Right hindlimb (tissue), 1 donor: ENCODE measurements at places on chromosomes 5 and 9.
A peak's percentile ranks its signal among the peaks of the same experiment; 100 is the strongest.

GRCh38 chr5:73946919-73947602, 321.1 kb downstream of the ARHGEF28 start:
- DNase-seq = no peak

DNA sequence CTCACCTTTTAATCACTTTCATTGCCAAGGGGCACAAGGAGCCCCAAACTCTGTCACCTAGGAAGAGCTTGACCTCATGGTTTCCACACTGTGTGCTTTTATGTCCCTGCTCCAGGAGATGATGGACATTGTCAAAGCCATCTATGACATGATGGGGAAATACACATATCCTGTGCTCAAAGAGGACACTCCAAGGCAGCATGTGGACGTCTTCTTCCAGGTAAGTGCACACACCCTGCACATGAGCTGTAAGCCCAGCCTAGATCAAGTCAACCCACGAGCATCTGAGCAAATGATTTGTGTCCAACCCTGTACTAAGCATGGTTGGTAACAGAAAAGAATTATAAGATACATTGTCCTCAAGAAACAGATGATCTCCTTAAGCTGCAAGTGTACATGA, 50.8 kb upstream of the GABRP start:
- no peak for DNase-seq

- DNase-seq = no peak
Observed at GRCh38 chr9:121892706-121893105, 200.4 kb downstream of the TTLL11 start.

DNA sequence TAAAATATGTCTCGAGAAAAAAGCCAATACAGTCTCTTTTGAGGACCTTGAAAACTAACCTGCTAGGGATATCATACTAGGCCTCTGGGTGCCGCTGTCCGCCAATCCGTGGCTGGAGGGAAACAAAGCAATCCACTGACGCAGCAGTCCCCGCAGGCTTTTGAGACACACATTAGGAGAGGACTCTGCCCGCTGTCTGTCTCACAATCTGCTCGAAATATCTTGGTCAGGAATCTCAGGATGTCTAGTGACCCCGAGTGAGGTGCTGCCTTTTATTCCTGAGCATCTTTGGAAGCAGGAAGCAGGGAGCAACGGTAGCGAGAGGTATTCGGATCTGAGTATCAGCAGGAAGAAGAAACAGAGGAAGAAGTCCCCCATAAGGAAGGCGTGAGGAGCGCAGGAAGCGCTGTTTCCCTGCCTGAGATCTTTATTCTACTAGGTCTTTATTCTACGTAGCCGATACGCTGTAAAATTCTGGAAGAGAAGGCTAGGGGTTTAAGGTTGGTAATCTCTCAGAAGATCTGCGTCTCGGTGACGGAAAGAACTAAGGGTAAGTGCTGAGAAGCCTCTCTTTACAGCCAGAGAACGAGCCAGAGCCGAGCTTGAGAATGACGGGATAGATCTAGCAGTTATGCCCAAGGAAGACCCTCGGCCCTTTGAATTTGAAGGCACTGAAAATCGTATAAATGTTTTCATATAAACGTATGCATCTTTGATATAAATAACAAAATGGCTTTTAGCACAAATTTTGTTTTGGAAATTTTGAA, 4.0 kb upstream of the PCDHGA1 start:
- peak; percentile 39 for DNase-seq

GRCh38 chr9:98191671-98192502, 550 bp downstream of the CORO2A start:
- DNase-seq = no peak

- DNase-seq = no peak
Observed at GRCh38 chr5:1105350-1106265, 6.3 kb downstream of the SLC12A7 start.

- no peak for DNase-seq
Observed at GRCh38 chr5:174448662-174449061, 275.7 kb upstream of the MSX2 start.

GRCh38 chr9:89137542-89138462, 40.8 kb downstream of the SHC3 start:
- peak; percentile 27 for DNase-seq

DNA sequence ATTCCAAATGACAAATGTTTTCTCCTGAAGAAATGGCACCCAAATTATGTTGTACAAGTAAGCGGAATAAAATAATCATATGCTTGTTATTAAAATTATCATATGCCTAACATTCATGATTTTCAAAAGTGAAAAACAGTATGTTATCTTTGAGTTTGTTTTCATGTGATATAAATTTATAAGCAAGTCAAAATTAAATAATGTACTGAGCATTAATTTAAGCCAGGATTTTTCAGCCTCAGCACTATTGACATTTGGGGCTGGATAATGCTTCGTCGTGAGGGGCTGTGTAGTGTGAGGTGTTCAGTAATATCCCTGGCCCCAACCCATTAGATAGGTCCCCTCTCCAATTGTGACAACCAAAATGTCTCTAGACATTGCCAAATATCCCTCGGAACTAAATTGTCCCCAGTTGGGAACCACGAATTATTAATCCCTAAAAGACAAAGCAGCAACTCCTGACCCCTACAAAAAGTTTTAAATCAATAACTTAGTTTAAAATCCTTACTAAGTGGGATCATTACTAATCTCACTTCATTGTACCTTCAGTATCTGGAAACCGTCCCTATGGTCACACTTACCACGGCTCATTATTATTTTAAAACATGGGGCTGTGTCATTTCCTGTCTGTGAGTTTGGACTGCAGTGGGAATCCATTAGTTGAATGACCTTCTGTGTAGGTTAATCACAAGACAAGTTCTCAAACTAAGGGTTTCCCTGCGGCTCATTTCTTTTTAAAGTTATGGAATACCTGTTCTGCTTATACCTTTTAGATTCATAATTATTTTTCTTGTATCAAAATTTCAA, 1.3 kb upstream of the NNT start:
- no peak for DNase-seq

- DNase-seq = no peak
Observed at GRCh38 chr5:93267736-93268135, 313.3 kb downstream of the NR2F1-AS1 start.

DNA sequence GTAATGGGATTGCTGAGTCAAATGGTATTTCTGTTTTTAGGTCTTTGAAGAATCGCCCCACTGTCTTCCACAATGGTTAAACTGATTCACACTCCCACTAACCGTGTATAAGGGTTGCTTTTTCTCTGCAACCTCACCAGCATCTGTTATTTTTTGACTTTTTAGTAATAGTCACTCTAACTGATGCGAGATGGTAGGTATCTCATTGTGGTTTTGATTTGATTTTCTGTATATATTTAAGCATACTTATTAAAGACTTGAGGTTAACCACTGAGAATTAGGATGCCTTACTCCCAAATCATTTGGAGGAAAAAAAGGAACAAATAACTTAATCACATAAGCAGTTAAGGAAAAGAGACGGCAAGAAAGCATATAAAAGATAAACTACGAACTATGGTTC, 181.6 kb upstream of the FST start:
- no peak for DNase-seq

DNA sequence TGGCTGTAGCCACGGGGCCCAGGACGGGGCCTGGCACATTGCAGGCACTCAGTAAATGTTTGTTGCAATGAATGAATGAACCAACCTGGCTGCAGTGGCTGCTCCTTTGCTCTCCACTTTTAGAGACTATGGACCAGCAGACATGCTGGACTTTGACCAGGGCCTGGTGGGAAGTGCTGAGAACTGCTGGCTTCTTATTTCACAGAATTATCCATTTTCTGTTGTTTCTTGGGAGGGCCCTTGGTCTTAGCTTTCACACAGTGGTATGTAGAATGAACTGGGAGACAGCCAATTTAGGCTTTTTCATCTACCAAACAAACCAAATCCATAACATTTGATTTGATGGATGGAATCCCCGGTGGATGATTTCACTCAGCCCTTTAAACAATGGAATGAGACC, 78.0 kb upstream of the LHFPL2 start:
- DNase-seq = no peak

DNA sequence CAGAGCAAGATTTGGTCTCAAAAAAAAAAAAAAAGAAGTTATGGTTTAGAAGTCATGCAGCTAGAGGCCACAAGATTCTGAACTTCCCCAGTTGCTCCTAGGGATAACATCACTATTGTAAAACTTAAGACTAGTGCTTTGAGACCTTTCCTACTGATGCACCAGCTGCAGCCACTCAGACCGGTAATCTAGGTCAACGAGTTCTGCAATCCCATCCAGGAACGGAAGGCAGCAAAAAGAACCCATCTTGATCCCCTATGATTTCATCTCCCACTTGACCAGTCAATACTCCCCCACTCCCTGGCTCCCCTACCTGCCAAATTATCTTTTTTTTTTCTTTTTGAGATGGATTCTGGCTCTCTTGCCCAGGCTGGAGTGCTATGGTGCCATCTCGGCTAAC, 46.9 kb upstream of the TTC39B start:
- no peak for DNase-seq

- no peak for DNase-seq
Observed at GRCh38 chr9:123735376-123735775, 194.6 kb downstream of the DENND1A start.

GRCh38 chr5:105475401-105475800, 1912.8 kb upstream of the NUDT12 start:
- no peak for DNase-seq

DNA sequence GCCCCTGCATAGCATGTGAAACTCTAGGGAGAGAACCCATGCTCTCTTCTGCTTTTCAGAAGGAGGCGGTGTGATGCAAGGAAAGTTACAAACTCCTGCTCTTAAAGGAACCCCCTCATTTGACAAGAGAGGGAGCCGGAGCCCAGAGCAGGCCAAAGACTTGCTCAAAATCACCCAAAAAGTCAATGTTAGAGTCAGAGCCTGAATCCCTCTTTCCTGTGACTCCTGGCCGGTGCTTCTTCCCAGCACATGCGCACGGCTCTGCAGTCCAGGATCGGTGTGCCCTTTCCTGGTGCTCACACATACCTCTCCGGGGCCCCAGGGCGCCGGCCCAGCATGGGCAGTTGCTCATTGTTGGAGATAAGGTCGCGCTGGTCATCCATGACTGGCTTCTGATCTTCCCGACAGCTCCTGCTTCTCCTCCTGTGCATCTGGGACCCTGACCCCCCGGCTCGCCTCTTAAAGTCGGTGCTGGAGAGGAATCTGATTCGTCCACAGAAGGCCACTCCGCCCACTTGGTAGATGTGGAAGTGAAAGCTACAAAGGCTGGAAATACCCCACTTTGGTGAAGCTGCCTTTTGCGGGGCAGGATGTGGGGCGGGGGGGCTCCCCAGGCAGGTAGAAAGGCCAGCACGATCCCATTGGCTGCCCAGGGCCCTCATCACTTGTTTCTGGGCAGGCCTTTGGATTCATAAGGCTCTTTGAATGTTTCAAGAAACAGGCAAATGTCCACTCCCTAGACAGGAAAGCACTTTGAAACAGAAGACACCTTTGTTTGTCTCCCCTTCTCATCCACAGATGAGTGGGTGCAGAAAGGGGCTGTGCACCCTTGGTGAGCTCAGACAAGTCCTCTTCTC, at the start of gene CD74:
CD74 (minus strand) TSS at position 592 of the 857 bp plus-strand sequence; CDS start at position 431, 161 bp downstream.
- DNase-seq = peak; percentile 75

DNA sequence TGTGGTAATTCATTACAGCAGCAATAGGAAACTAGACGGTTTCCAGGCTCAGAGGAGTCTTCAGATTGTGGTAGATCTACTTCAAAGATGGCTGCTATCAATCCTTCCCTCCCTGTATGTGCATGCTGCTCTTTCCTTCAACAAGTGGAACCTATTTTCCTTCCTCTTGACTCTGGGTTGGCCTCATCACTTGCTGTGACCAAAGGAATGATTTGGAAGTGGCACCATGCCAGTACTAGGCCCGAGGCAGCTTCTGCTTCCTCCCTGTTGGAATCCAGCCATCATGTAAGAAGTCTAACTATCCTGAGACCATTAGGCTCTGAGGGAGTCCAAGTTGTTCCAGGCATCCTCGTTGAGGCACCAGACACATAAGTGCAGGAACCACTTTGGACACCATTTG, 46.5 kb upstream of the MCTP1 start:
- DNase-seq = no peak

DNA sequence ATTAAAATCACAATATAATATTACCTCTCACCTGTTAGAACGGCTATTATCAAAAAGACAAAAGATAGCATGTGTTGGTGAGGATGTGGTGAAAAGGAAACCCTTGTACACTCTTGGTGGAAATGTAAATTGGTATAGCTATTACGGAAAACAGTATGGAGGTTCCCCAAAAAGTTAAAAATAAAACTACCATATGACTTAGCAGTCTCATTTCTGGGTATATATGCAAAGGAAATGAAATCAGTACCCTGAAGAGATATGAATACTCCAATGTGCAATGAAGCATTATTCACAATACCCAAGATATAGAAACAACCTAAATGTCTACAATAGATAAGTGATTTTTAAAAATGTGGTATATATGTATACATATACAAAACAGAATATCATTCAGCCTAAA, 199.9 kb downstream of the SNX18 start:
- no peak for DNase-seq

DNA sequence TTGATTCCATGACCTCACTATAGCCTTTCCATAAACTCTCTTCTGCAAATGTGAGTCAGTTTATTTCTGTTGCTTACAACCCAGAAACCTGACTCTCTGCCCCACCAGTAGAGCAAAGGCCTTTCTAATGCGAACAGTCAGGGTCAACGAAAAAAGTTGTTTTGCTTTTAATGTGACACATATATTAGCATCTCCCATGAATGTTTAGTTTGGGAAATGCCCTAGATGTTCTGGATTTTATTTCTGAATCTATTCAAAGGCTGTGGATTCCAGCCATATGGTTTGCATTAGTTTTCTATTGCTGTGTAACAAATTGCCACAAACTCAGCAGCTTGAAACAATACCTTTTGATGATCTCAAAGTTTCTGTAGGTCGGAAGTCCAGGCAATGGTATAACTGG, 193.5 kb downstream of the GNA14 start:
- no peak for DNase-seq

DNA sequence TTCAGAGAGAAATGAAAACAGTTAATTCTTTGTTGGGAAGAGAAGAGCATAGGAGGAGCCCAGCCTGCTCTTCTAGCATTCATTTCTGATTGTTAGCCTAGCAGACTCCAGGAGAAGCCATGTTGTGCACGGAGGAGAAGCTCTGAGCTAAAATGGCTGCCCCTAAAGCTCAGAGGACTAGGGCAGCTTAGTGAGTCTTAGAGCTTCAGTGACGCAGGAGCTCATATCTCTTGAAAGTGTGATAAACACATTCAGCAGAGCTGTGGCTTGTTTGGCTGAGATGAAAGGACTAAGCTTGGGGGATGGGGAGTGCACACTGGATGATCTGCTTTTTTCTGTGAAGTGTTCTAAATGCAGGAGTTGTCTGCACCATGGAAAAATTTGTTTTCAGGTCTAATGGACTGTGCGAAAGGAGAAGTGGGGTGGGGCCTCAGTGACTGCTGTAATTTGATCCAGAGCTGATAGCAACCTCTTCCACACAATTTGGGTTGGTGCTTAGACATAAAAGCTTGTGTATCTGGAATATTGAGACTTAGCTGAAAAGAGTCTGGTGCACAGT, 58.5 kb downstream of the ZNF462 start:
- no peak for DNase-seq
